ENCODE measurements at places on chromosomes 11 and 22. TPM values are rescaled to one million over a fixed set of nuclear protein-coding genes. Genes with fewer than 3 reads are reported as not detected.

DNA sequence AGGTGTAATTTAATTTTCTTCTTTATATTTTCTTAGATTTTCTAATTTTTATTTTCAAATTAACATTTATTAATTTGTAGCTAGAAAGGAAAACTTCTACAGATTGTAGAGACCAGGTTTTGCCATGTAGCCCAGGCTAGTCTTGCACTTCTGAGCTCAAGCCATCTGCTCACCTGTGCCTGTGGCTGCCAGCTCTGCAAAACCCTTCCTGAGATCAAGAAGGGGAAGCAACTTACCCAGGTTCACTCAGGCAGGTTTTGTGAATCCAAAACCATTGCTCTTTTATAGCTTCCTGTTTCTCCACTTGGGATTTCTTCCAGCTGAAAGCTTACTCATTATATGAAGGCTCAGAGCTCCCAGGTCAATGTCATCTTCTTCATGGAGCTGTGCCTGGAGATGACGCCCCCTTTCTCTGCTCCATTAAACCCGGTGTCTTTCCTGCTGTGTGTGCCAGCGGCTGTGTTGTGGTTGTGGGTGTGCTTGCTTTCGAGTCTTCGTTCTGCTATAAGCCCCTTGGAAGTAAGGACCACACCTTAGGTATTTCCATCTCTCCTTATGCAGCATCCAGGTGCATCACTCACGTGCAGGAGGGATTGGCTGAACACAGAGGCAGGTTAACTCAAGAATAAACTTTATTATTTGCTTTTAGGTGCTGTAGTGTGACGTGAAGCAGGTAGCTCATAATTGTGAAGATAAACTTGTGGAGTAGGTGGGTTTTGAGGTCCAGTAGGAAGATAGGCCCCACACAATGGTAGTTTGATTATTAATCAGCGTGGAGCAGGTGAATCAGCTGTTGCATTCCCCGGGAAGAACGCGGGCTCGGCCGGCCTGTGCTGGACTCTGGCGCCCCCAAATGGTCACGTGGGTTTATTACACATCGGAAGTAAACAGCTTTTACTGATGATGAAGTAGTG, 42.2 kb upstream of the INCENP start:
- DNase-seq, result peak; percentile 90
- H3K4me1 ChIP-seq, result peaks cover 7% of the 10 kb centered on the region
- no peak overlapping the region for H3K4me3 ChIP-seq
- no peaks in the 10 kb centered on the region for H3K36me3 ChIP-seq
- no peak overlapping the region for H3K27ac ChIP-seq

GRCh38 chr11:43747130-43747802, 66.7 kb downstream of the HSD17B12 start:
- H3K4me1 ChIP-seq, result no peaks in the 10 kb centered on the region
- no peaks in the 10 kb centered on the region for H3K27me3 ChIP-seq
- no peak overlapping the region for H3K4me3 ChIP-seq
- DNase-seq, result no peak

- peak; percentile 78 for DNase-seq
- H3K27me3 ChIP-seq, result no peaks in the 10 kb centered on the region
- no peaks in the 10 kb centered on the region for H3K36me3 ChIP-seq
- H3K4me1 ChIP-seq, result peaks cover 48% of the 10 kb centered on the region
- H3K27ac ChIP-seq, result peak overlapping the region; percentile 52
- H3K4me3 ChIP-seq, result no peak overlapping the region
These were observed 11.4 kb downstream of the PACS1 start for GRCh38 chr11:66081505-66081904.

DNA sequence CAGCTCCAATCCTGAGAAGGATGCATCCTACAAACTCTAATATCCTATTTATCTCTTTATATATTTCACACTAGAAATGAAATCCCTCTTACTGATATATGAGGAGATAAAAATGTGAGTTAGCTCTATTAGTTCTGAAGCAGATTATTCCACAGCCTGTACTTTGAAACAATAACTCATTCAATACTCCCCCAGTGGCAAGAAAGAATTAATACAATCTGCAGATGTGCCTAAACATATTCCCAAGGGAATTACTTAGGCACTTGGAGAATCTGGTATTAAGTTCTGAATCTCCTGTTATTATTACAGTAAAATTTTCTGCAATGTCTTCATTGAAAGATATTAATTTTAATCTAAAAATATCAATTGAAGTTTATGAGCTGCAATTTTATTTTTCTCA, 59.4 kb downstream of the DDI1 start:
- H3K27ac ChIP-seq, result no peak overlapping the region
- H3K27me3 ChIP-seq, result no peaks in the 10 kb centered on the region
- no peaks in the 10 kb centered on the region for H3K36me3 ChIP-seq
- peaks cover 35% of the 10 kb centered on the region for H3K4me1 ChIP-seq
- no peak for DNase-seq

KRTAP5-9 gene
- total RNA-seq, result not detected

KCNK7 gene
- not detected for total RNA-seq

- H3K27ac ChIP-seq, result no peak overlapping the region
- no peak overlapping the region for H3K4me3 ChIP-seq
- H3K36me3 ChIP-seq, result no peaks in the 10 kb centered on the region
These were observed 13.1 kb upstream of the EXPH5 start for GRCh38 chr11:108606495-108607160.

GRCh38 chr22:33440756-33441155, 382.6 kb upstream of the SYN3 start:
- no peaks in the 10 kb centered on the region for H3K27me3 ChIP-seq
- H3K36me3 ChIP-seq, result no peaks in the 10 kb centered on the region
- no peak overlapping the region for H3K27ac ChIP-seq
- H3K4me1 ChIP-seq, result no peaks in the 10 kb centered on the region
- DNase-seq, result no peak
- H3K4me3 ChIP-seq, result no peak overlapping the region

DNA sequence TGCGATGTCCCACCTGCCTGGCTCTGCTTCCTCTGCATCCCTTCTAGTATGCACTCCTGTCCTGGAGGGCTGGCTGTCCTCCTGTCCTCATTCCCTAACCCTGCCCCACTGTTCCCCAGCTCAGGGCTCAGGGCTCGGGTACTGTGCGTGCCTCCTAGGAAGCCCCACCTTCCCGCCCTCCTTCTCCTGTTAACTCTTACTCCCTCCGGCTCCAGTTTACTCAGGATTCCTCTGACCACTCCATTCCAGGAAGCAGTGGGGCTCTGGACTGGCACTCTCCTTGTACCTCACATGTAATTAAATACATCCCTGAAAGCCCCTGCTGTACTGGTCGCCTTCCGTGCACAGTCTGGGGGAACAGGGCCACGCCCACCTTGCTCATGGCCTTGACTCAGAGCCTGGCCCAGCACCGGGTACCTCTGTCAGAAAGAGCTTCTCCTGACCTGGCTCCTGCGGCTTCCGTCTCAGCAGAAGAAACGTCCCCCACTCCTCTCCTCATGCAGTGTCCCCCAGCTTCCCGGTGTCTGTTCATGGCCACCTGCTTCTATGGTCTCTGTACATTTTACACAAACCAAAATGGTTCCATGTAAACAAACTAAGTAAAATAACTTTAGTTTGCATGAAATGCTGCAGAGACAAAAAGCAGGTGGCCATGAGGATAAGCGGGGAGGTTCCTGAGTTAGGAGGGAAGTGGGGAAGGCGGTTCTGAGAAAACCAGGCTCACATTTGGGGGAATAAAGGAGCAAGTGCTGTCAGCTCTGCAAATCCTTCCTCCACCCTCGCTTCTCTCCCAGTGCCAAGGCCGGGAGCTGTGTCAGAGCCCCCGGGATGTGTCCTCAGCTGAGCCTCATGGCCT, 445.9 kb downstream of the BRD1 start:
- H3K27ac ChIP-seq, result no peak overlapping the region
- no peak overlapping the region for H3K4me3 ChIP-seq
- peak; percentile 14 for DNase-seq
- H3K4me1 ChIP-seq, result no peaks in the 10 kb centered on the region

Measured in stomach (tissue), 19 donors.